ENCODE measurements at places on chromosomes 12 and 14.

DNA sequence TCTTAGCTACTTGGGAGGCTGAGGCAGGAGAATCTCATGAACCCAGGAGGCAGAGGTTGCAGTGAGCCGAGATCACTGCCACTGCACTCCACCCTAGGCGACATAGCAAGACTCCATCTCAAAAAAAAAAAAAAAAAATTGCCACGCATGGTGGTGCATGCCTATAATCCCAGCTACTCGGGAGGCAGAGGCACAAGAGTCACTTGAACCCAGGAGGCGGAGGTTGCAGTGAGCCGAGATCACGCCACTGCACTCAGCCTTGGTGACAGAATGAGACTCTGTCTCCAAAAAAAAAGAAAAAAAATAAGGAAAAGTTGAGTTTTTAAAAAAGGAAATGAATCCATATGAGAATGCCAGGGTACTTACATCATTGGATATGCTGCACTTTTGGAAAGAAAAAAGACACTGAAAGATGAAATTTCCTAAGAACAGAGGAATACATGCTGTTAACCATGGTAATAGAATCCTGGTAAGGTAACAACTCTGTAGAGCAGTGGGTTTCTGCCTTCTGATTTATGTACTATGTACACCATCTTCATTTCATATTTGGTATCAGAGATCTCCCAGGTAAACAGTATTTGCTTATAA, 222.7 kb downstream of the ERC1 start:
- DNase-seq: no peak

DNA sequence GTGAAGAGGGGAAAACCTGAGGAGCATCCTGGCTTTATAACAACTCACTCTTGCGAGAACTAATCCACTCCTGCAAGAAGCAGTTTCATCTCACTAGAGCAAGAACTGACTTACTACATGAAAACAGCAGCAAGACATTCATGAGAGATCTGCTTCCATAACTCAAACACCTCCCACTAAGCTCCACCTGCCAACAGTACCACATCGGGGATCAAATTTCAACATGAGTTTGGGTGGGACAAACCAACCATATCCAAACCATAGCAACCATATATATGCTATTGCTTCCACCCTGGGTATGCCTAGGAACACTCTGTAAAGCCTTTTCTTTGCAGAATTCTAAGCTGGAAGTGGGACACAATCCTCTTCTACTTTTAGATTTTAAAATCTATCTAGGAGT, 13.9 kb upstream of the AVPR1A start:
- no peak for DNase-seq

DNA sequence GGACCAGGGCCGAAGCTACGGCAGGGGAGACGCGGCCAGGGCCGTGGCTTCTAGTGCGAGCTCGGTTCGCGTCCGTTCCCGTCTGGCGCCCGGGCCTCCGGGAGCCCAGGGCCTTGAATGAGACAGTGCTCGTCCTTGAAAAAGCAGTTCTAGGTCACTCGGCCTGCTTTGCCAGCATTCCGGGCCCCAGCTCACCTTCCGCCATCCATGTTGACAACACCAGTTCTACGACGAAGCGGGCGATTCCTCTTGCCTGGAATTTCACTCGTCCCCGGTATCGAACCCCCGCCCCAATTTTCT, 4.5 kb downstream of the OR10AD1 start:
- DNase-seq: no peak

GRCh38 chr14:76828339-76829012, 2.3 kb downstream of the LRRC74A start:
- DNase-seq: no peak

DNA sequence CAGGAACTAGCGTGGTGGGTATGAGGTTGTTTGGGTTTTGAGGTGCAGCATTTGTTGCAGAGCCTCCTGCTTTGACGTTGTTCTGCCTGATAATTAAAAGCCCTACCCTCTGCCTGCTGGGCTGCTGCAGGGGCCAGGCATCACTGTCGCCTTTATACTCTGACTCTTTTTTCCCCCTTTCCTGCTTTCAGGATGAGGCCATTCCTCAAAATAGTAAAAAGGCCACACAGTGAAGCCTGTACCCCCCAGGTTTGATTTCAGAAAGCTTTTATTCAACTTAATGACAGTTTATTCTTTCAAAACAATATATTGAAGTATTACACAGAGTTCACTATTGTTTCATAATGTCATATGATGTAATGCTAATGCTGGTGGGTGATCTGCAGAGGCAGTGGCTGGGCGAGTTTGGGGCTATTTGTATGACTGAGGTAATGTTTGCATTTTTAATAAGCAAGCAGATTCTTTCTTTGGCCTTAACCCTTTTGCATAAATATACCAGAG, 9.1 kb downstream of the BORCS5 start:
- DNase-seq: peak; percentile 38

DNA sequence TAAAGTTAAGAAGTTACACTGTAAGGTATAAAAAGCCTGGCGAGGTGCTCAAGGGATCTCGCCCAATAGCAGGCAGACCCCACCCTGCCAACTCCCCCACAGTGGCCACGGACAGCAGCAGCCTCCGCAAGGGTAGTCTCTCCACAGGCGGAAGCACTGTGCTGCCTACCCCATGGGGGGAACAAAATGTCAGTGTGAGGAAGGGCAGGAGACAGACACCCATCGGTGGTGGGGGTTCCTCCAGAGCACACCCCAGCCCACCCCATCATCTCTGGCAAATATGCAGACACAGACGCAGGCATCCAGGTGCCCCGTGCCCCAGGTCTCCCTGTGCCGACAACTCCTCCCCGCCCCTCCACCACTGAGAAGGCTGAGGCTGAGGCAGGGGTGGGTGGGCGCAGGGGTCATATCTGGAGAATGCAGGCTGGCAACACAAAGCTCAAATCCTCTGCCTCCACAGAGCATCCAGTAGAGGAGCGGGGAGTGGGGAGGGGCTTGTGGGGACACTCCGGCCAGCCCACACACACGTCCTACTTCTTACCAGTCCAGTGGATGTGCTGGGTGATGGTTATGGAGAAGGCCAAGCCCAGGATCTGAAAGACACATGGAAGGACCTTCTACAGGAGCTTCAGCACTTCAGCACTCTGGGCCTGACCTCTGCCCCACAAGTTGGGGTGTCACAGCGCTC, 68.3 kb upstream of the DDX11 start:
- DNase-seq: no peak

DNA sequence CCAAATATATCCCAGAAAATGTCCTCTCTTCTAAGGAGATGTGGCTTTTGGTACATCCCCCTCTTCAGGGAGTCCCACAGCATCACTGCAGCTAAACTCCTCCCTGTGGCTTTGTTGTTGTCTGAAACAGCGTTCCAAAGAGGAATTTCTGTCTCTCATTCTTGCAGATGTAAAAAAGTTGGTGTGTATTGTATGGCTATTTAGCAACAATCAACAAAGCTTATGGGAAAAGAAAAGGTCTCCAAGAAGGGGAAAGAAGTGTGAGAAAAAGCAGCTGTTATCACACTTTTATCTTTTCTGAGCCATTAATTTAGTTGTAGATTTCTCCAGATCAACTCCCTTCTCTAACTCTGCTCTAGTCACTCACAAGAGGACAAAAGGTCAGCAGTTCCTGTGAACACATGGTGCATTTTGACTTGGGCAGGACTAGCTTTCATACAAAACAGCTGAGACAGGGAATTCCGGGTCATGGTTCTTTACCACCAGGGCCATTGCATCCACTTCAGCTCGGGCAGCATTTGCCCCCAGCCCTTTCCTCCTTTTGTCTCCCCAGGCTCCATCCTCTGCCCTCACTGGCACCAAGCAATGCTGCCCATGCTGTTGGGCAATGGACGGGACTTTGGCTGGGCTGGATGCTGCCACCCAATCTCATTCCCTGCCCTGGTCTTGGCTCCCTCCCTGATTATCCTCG, 184.7 kb downstream of the TMX1 start:
- DNase-seq: no peak

GRCh38 chr12:68234140-68234539, 8.5 kb upstream of the IL26 start:
- DNase-seq: no peak

GRCh38 chr12:56816491-56816890, 53.4 kb downstream of the HSD17B6 start:
- DNase-seq: no peak

DNA sequence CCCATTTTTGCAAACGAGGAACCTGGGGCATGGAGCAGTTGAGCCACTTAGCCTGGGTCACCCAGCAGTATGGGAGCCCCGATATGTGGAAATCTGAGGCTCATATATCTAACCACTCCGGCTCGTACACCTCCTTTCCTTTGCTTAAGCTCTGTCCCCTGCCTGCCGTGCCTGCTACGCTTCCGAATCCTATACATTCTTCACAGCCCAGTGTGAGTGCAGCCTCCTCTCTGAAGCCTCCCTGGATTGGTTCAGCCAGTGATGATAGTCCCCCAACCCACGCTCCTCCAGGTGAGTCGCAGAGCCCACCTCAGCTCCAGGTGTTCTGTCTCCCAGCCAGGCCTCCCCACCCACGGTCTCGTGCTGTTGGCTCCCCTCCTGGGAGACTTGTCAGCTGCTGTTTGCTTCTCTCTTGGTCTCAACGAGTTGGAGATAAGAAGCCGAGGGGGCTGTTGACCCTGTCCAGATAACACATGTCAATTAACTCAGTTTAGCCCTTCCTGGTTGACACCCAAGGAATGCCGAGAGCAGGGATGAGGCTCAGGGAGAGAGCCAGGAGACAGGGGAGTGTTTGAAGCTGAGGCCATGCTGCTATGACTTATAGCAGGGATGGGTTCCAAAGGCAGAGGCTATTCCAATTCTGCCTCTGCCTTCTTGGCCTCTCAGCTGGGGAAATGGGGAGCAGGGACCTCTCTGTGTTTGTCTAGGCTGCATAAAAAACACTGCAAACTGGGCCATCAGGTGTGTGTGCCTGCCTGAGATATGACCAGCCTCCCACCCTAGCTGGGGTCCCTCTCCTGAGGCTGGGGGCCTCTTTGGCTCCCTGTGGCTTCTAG, 19.0 kb downstream of the SDSL start:
- no peak for DNase-seq

DNA sequence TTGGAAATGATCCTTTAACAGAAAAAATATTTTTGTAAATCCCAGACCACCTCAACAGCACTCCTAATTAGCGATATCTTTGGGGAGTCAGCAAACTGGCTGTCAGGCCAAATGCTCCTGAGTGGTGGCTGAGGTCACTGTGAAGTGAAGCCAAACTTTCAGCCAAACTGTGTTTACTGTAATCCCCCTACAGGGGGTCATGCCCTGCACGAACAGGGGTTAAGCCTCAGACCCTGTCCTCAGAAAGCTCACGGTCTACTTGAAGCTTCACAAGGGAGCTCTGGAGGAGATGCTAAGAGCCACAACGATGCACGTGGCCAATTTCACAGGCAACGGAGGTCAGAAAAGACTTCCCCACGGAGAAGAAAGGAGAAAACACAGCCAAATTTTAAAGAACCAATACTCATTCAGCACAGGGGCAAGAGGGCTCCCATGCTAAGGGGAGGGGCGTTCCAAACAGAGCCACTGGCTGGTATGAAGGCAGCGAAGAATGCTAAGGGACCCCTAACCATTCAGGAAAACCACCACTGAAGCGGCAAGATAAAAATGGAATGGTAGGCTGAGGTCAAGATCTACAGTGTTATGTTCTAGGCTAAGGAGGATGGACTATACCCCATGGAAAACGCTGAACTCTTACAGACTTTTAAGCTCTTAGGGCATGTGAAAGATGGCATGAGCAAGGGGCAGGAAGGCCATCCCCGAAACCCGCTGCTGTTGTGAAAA, 105.4 kb downstream of the ITPR2 start:
- no peak for DNase-seq

GRCh38 chr14:42428996-42429395, 822.3 kb downstream of the LRFN5 start:
- DNase-seq: no peak

GRCh38 chr12:5203274-5203673, 159.6 kb downstream of the KCNA5 start:
- no peak for DNase-seq

GRCh38 chr12:90940872-90941499, 14.0 kb downstream of the CCER1 start:
- DNase-seq: peak; percentile 20

- DNase-seq: no peak
Measured at GRCh38 chr12:14931359-14931758, 7.0 kb downstream of the ERP27 start.

DNA sequence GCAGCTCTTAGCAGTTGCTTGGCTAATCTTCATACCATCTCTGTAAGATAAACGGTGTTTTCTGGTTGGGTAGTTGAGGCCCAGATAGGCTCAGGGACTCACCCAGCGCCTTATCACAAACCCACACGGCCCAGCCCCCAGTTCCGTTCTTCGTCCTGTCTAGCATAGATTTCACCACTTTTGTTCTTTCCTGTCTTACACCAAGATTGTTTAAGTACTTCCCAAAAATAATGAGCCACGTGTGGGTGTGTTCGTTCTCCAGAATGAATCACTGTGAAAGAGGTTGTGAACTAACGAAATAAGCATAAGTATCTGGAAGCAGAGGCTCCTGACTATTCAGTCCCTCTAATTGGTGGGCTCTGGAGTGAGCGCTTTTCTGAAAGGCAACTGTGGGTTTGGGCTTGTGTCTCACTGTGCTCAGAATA, 21.4 kb downstream of the ACVR1B start:
- no peak for DNase-seq

DNA sequence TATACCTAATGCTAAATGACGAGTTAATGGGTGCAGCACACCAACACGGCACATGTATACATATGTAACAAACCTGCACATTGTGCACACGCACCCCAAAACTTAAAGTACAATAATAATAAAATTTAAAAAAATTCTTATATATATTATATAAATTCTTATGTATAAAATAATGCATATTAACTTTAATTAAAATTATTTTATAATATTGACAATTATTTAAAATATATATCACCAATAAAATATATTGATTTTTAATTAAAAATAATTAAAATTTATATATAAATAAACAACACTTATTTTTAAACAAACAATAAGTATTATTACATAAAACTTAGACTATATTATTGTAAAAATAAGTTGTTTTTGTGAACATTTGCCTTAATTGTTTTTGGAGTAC, 188.8 kb downstream of the SYT1 start:
- DNase-seq: no peak

GRCh38 chr12:128905003-128905544, 51.8 kb downstream of the GLT1D1 start:
- DNase-seq: no peak

- DNase-seq: no peak
Measured at GRCh38 chr14:99063620-99064225, 208.3 kb downstream of the BCL11B start.

DNA sequence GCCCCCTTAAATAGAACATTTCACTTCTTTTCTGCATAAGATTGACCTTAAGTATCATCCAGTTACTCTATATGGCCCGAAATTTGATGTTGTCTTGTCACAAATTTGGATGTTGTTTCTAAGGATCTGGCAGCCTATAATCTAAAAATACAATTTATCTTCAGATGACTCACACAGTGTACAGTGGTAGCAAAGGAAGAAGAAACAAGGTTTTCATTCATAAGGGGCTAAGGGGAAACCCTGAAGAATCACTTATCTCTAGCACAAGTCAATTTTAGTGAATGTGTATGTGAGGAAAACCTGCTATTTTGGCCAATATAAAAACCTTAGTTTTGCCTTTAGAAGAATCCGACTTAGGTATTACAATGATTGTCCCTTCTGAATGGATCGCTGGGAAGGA, 606.3 kb upstream of the LRFN5 start:
- no peak for DNase-seq

Data from NCI-H1417 treated with DMSO at 0.1 percent for 48 hours (cell line).